ENCODE measurements at places on chromosomes 7 and 10. TPM values are rescaled to one million over a fixed set of nuclear protein-coding genes. Genes with fewer than 3 reads are reported as not detected.

GRCh38 chr7:29607889-29608288, 44.3 kb downstream of the PRR15 start:
- no peak overlapping the region for H3K27ac ChIP-seq
- peaks cover 9% of the 10 kb centered on the region for H3K36me3 ChIP-seq

DNA sequence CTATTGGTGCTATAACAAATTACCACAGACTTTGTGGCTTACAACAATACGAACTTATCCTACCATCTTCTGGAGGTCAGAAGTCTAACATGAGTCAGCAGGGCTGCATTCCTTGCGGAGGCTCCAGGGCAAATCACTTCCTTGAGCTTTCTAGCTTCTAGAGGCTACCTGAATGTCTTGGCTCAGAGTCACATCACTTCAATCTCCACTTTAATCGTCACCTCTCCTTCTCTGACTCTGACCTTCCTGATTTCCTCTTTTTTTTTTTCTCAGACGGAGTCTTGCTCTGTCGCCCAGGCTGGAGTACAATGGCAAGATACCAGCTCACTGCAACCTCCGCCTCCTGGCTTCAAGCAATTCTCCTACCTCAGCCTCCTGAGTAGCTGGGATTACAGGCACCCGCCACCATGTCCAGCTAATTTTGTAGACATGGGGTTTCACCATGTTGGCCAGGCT, 44.6 kb upstream of the ANAPC16 start:
- peak; percentile 86 for DNase-seq
- peak overlapping the region; percentile 83 for H3K27ac ChIP-seq
- H3K27me3 ChIP-seq: no peaks in the 10 kb centered on the region
- H3K4me1 ChIP-seq: peaks cover 37% of the 10 kb centered on the region
- peak overlapping the region; percentile 25 for H3K4me3 ChIP-seq

DNA sequence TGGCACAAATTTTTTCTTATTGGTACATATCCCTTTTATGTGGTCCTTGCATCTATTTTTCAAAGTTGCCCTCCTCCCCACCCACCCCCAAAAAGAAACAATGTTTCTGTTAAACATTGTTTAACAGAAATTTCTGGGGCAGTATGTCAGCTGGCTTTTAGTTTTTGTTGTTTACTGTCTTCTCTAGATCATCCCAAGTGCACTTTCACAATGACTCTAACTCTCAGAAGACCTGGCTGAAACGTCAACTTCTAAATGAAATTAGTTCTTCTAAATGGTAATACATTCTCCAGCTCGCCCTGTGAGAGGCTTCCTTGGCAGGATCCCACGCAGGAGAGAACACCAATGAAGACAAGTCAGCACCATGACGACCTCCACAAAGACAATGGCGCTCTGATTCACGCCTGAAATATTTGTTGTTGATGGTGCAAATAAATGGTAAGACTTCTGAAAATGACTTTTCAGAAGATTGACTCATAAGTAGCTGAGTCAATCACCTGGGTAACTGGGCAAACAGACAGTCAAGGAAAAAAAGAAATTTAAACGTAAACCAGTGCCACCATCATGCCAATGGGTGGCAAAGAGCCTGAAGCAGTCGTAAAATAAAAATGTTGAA, 293.7 kb downstream of the FZD1 start:
- no peaks in the 10 kb centered on the region for H3K27me3 ChIP-seq
- H3K27ac ChIP-seq: peak overlapping the region; percentile 52
- no peaks in the 10 kb centered on the region for H3K36me3 ChIP-seq
- no peak for DNase-seq
- peaks cover 8% of the 10 kb centered on the region for H3K4me1 ChIP-seq

PNLIP gene
- not detected for total RNA-seq

NDUFA5 gene
- total RNA-seq: 69.8 TPM

DNA sequence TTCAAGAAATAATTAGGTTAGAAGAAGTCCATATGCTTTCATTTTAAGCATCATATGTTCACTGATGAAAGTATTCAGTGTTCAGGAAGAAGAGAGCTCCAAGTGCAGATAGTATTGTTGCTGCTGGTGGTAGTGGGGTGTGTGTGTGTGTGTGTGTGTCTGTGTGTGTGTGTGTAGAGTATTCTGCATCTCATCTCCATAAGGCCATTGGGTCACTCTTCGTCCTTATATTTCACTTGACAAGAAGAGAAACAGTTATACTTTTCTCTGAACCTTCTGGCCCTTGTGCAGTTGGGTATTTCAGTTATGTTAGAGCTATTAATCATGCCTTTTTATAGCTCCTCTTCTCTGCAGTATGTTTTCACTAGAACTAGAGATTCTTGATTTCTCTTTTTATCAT, 26.2 kb downstream of the ADAM22 start:
- no peak overlapping the region for H3K4me3 ChIP-seq
- no peaks in the 10 kb centered on the region for H3K27me3 ChIP-seq
- no peak for DNase-seq
- H3K27ac ChIP-seq: no peak overlapping the region
- no peaks in the 10 kb centered on the region for H3K4me1 ChIP-seq
- H3K36me3 ChIP-seq: no peaks in the 10 kb centered on the region

BEND7 gene
- total RNA-seq: 8.3 TPM

DNA sequence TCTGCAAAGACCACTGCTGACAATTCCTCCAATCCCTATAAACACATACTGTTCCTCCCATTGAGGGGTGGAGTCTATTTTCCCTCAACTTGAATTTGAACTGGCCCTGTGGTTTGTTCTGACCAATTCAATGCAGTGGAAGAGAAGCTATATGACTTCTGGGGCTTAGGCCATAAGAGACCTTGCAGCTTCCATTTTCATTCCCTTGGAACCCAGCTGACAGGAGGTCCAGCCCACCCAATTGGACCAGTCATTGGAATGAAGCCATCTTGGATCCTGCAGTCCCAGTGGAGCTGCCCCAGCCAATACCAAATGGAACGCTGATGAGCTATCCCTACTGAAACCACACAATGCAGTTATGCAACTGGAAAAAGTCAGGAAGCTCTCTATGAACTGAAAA, 8.9 kb upstream of the TMED4 start:
- H3K4me3 ChIP-seq: no peak overlapping the region
- peaks cover 12% of the 10 kb centered on the region for H3K4me1 ChIP-seq
- no peak for DNase-seq

- H3K27me3 ChIP-seq: no peaks in the 10 kb centered on the region
- H3K4me1 ChIP-seq: peaks cover 15% of the 10 kb centered on the region
- H3K36me3 ChIP-seq: no peaks in the 10 kb centered on the region
- DNase-seq: no peak
These were observed 337.6 kb upstream of the NPSR1 start for GRCh38 chr7:34320412-34320811.

GRCh38 chr7:68269405-68269804, 1272.8 kb downstream of the TYW1 start:
- H3K36me3 ChIP-seq: peaks cover 3% of the 10 kb centered on the region
- no peak overlapping the region for H3K27ac ChIP-seq
- H3K27me3 ChIP-seq: no peaks in the 10 kb centered on the region
- H3K4me1 ChIP-seq: no peaks in the 10 kb centered on the region
- H3K4me3 ChIP-seq: no peak overlapping the region

- no peaks in the 10 kb centered on the region for H3K27me3 ChIP-seq
- no peak overlapping the region for H3K4me3 ChIP-seq
- DNase-seq: no peak
- H3K27ac ChIP-seq: no peak overlapping the region
- H3K36me3 ChIP-seq: no peaks in the 10 kb centered on the region
These were observed 9.9 kb downstream of the CLDN12 start for GRCh38 chr7:90413185-90413528.

DNA sequence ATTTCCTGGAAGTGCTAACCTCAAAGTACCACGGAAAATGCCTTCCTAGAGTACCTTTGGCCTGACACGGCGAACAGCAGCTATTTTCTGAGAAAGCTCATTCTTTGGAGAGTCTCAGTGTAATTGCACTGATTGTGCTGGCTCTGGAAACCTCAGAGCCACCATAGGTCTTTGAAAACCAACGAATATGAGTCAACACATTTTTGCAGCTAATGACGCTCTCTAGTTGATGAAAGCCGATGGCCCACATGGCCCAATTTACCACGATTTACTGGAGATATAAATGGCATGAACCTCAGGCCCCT, 187.1 kb downstream of the ADARB2 start:
- DNase-seq: no peak
- no peak overlapping the region for H3K27ac ChIP-seq
- H3K4me1 ChIP-seq: no peaks in the 10 kb centered on the region
- no peak overlapping the region for H3K4me3 ChIP-seq
- peaks cover 56% of the 10 kb centered on the region for H3K27me3 ChIP-seq

DNA sequence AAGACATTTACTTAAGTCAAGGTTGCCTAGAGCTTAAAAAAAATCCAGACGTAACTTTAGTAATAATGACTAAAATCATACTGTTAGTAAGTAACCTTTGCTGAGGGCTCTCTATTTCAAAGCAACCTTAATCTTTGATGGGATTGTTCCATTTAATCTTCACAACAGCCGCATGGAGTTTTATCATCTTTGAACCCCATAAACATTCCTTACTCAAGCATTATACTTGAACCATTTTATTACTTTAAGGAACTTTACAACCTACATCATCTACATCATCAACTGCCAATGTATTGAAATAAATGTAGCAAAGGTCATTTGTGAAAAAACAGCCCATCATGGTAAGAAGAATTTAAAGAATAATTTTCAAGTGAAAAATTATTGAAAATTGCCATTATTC, 22.9 kb upstream of the CACNB2 start:
- no peaks in the 10 kb centered on the region for H3K36me3 ChIP-seq
- H3K4me3 ChIP-seq: no peak overlapping the region
- H3K27me3 ChIP-seq: no peaks in the 10 kb centered on the region
- no peak for DNase-seq
- no peaks in the 10 kb centered on the region for H3K4me1 ChIP-seq
- H3K27ac ChIP-seq: no peak overlapping the region

TYW1B gene
- 2.4 TPM for total RNA-seq

GRCh38 chr7:78047800-78048199, 249.2 kb downstream of the PHTF2 start:
- no peak overlapping the region for H3K4me3 ChIP-seq
- DNase-seq: no peak
- H3K36me3 ChIP-seq: no peaks in the 10 kb centered on the region
- H3K27me3 ChIP-seq: no peaks in the 10 kb centered on the region
- no peak overlapping the region for H3K27ac ChIP-seq

DNA sequence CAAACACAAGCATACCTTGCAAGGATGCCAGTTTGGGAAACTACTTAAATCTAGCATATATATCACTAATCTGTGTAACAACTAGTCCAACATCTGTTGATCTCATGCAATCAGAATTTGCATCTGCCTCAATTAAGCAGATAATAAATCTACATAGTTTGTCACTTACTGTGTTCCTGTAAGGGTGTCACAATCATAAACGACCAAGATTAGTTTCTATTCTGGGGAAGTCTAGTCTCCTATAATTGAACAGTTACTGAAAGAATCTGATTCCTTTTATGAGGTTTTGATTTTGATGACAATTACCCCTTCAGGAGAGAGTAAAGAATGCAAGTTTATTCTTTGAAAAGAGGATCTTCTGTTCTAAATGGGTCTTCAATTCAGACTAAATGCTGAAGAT, 85.5 kb upstream of the LRRN3 start:
- H3K4me1 ChIP-seq: no peaks in the 10 kb centered on the region
- H3K36me3 ChIP-seq: no peaks in the 10 kb centered on the region
- no peaks in the 10 kb centered on the region for H3K27me3 ChIP-seq
- H3K27ac ChIP-seq: no peak overlapping the region
- no peak for DNase-seq
- H3K4me3 ChIP-seq: no peak overlapping the region

ZPBP gene
- total RNA-seq: not detected

KLF14 gene
- 0.17 TPM for total RNA-seq

GRCh38 chr7:101108330-101108857, 18.5 kb upstream of the SERPINE1 start:
- no peaks in the 10 kb centered on the region for H3K27me3 ChIP-seq
- DNase-seq: no peak
- H3K36me3 ChIP-seq: no peaks in the 10 kb centered on the region
- H3K4me3 ChIP-seq: no peak overlapping the region
- no peak overlapping the region for H3K27ac ChIP-seq

EN2 gene
- 3.2 TPM for total RNA-seq

GRCh38 chr7:54697659-54698186, 61.3 kb downstream of the SEC61G start:
- no peaks in the 10 kb centered on the region for H3K4me1 ChIP-seq
- H3K36me3 ChIP-seq: no peaks in the 10 kb centered on the region
- DNase-seq: no peak
- no peak overlapping the region for H3K27ac ChIP-seq

CAMK2B gene
- not detected for total RNA-seq

Measured in Calu3 (cell line).